ENCODE measurements at places on chromosomes 1 and 21.

DNA sequence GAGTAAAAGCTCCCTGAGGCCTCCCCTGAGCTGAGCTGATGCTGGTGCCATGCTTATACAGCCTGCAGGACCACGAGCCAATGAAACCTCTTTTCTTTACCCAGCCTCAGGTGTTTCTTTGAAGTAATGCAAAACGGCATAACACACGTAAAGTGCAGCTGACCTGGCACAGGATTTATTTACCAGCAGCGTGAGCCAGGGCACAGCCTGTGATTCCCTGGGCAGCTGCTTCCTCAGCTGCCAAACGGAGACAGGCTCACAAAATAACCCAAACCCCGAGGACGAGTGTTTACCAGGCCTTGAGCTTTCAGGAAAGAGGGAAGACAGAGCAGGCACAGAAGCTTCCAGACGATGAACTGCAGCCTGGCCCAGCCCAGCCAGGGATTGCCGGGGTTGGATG, 120.6 kb upstream of the ARHGEF16 start:
- no peak for DNase-seq

- DNase-seq, result peak; percentile 72
Measured at GRCh38 chr1:33470495-33471012, 1.9 kb upstream of the ZSCAN20 start.

GRCh38 chr1:204128964-204129896, 22.6 kb downstream of the ETNK2 start:
- peak; percentile 99 for DNase-seq

- no peak for DNase-seq
Measured at GRCh38 chr1:33433509-33434362, 2.8 kb upstream of the PHC2 start.

DNA sequence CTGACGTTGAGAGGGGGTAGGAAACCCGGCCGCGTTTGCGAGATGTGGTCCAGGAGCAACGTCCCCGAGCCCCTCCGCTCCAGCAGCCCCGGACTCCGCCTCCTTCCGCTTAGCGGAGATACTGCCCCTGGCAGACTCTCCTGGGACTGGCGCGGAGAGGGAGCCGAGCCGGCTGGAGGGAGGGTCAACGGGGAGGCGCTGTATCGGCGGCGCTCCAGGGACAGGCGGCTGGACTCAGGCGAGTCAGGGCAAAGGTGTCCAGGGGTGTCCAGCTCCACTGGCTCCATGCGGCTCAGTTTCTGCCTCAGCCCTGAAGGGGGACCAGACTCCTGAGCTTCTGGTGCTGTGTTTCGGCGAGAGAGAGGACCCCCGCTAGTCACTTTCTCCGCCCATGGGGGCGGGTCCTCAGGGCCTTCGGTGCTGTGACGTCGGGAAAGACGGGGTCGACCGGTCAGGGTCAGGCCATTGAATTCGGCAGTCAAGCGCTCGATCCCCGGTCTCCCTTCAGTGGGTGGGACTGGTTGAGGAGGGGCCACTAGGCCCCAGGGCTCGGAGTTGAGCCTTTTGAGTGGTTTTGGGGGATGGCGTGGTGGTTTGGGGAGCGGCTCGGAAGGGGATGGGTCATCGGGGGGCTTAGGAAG, 2.8 kb upstream of the LIX1L start:
- peak; percentile 92 for DNase-seq

GRCh38 chr1:34019741-34020552, 145.1 kb downstream of the CSMD2 start:
- no peak for DNase-seq

DNA sequence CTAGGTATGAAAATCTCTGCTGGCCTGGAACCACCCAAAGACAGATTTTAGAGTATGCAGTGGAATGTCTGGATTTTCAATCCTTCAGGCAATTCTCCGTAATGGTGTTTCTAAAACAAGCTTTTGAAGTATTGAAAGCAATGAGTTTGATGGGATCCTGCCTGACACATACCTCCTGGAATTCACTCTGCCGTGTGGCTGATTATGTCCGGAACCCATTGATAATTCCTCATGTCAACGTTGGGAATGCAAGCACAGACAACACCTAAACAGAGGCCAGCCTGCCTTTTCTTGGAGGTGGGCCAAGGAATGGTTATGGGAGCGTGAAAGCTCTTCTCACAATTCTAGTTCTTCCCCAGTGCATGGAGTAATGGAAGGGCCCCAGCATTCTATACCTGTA, 168.9 kb upstream of the HMCN1 start:
- DNase-seq, result no peak

DNA sequence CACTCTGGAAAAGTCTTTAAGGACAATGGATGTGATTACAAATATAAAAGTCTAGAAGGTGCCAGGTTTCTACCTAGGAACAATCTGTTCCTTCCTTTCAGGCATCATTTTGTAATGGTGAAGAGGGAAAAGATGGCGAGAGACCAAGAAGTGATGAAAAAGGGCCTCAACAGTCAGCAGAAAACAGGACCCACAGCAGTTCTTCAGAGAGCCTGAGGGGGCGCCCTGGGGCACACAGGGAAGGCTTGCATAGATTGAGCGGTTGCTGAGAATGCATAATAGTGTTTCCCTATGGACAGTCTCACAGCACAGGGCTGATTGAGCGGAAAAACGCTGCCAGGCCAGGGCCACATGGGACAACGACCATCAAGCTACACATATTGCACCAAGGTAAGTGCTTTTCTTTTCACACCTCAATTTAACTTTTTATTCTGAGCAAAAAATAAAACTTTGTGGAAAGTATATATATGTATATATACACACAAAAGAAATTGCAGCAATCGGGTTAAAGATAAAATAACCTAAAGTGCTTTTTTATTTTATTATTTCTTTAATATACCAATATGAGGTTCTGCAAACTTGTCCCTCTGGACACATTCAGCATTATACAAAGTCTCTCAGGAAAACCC, 3.1 kb upstream of the YRDC start:
- no peak for DNase-seq

- DNase-seq, result no peak
Measured at GRCh38 chr1:41427122-41427913, 57.2 kb downstream of the EDN2 start.

DNA sequence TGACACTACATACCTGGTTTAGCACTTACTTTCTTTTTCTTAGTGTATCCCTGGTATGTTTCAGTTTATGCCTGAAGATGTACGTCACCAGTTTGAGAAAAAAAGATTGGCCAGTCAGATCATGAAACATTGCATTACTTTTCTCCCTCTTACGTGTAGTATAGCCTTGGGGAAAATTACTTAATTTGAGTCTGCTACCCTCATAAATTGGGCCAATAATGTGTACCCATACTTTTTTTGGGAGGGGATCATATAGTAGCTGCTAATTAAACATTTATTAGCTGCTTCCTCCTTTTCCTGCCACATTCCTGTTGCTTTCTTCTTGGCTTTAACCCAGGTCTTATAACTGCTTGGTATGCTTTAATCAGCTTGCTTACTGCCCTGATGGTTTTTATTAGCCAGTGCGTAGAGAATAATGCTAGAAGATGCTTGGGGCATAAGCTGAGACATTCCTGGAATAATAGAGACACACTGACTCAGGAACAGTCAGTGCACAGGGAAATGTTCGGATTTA, 32.1 kb downstream of the RABGAP1L start:
- no peak for DNase-seq

DNA sequence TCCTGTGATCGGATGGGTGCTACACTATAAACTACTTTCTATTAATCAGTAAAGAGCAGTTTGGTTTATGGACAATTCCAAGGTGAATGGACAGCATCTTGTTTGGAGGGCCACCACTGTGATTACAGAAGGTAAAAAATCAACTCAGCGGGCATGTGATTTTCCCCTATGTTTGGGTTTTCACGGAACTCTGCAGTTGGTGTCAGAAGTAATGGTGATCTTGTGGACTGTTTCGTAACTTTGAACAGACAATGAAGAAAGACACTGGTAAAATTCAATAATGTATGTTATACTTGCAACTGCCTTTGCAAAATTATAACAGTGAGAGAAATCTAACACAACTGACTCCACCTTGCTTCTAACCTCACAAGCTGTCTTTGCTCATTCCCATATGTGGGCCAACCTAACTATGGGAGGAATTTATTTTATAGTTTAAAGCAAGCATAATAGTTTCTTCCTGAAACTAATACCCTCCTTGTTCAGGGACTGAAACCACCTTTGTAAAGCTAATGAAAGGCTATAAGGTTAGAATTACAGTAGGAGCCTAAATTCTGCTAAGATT, 53.2 kb downstream of the TRIM33 start:
- DNase-seq, result no peak

- no peak for DNase-seq
Measured at GRCh38 chr1:66982561-66983260, 57.9 kb downstream of the MIER1 start.

- no peak for DNase-seq
Measured at GRCh38 chr1:58738876-58739275, 39.0 kb upstream of the MYSM1 start.

GRCh38 chr1:228500143-228500734, 13.1 kb downstream of the RNF187 start:
- no peak for DNase-seq

GRCh38 chr1:77371396-77371795, 89.6 kb downstream of the AK5 start:
- no peak for DNase-seq

GRCh38 chr1:119713749-119714456, 2.2 kb downstream of the PHGDH start:
- DNase-seq, result no peak

DNA sequence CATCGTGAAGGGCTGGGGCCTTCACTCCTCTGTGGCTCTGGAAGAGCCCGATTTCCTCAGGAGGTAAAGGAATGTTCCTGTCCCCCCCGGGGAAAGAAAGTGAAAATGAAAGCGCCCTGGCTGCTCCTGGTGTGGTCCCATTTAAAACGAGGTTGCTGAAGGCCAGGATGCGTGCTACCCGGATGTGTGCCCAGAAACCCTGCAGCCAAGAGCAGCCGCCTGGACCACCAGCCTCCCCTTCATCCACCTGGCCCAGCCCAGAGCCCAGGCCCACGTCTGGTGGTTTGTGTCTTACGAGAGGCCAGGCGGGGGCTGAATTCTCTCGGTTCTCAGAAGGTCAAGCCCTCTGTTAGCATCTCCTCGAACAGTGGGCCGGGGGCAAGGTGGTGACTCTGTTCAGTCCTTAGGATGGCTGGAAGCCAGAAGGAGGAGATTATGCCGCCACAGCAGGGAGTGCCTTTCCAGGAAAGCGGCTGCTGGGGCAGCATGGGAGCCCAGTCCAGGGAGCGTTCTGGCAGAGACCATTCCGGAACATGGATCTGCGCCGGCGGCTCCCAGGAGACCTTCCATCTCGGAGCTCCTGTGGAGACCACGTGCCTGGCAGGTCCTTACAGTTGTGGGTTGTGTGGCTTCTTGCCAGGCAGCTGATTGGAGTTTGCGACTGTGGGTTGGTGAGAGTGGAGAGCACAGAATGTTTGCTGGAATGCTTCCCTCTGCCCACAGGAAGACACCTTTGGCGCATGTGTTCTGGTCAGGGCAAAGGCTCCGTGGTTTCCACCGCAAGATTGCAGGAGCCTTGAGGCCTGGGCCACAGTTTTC, 1.4 kb downstream of the GUK1 start:
- DNase-seq, result no peak

DNA sequence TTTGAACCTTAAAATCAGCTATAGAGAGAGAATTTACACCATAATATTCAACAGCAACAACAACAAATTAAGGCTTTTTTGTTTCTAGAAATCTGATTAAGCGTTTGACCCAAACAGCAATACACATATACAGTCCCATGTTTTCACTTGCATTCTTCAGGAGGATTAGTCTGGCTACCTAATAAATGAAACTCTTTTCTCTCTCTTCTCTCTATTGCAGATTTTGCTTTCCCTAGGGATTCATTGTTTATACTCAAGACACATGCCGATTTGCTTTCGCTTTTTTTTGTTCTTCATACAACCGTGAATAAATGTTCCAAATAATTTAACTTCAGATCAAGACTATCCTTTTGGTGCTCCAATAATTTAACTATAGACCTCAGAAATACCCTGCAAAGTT, 162.4 kb upstream of the PTBP2 start:
- DNase-seq, result no peak

- DNase-seq, result no peak
Measured at GRCh38 chr1:44559330-44559729, 115.0 kb downstream of the TMEM53 start.

DNA sequence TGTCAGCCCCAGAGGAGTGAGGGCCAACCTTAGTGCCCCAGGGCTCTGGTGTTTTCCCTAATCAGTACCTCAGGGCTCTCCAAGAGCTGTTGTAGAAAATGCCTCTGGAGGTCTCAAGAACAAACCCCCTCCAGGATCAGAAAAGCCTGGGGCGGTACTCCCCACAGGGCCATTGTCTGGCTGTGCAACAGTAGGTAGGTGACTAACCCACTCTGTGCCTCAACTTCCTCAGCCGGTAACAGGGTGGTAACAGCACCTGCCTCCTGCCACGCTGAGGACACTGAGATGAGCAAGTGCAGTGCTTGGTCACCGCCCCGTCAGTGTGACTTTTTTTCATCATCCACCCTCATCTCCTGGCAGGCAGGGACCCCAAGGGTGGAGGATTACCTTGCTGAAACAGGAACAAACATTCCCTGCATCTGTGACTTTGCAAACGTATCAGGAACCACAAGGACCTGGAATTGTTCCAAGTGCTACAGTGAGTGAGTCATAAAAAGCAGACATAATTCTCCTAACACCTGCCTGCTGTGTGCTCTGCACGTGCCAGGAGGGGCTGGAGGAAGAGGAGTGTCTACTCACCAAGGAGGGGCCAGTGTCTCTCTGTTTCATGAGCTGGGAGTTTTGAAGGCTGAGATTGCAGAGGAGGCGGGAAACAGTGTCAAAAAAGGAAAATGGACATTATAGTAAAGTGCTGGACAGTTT, 440.8 kb downstream of the NPHP4 start:
- no peak for DNase-seq

GRCh38 chr1:109785446-109786111, 21.9 kb upstream of the EPS8L3 start:
- DNase-seq, result no peak

DNA sequence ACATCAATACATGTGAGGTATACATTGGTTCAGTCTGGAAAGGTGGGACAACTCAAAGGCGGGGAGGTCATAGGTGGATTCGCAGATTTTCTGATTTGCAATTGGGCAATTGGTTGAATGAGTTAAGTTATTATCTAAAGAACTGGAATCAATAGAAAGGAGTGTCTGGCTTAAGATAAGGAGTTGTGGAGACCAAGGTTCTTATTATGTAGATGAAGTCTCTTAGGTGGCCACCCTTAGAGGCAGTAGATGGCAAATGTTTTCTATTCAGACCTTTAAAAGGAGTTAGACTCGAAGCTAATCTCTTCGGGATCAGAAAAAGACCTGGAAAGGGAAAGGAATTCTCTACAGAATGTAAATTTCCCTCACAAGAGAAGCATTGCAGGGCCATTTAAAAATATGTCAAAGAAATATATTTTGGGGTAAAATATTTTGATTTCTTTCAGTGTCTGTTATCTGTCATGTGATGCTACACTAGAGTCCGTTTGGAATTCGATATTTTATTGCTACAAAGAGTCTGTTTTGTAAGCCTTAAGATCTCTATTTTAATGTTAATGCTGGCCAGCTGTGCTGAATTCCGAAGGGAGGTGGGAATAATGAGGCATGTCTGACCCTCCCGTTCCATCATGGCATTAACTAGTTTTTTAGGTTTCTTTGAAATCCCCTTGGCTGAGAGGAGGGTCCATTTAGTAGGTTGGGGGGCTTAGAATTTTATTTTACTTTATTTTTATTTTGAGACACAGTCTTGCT, 265.1 kb downstream of the PTPRU start:
- no peak for DNase-seq
